ENCODE measurements at places on chromosomes 13 and 19.

GRCh38 chr13:39597838-39598237 lies 5.2 kb downstream of the LHFPL6 start:
- no peak overlapping the region for H3K27ac ChIP-seq
- no peaks in the 10 kb centered on the region for H3K36me3 ChIP-seq
- peaks cover 13% of the 10 kb centered on the region for H3K27me3 ChIP-seq
- DNase-seq = no peak
- H3K4me3 ChIP-seq = no peak overlapping the region

GRCh38 chr13:74841651-74842050 lies 640.3 kb downstream of the TBC1D4 start:
- peaks cover 6% of the 10 kb centered on the region for H3K27me3 ChIP-seq
- H3K4me1 ChIP-seq = no peaks in the 10 kb centered on the region
- no peaks in the 10 kb centered on the region for H3K36me3 ChIP-seq
- DNase-seq = no peak
- no peak overlapping the region for H3K4me3 ChIP-seq
- H3K27ac ChIP-seq = no peak overlapping the region

DNA sequence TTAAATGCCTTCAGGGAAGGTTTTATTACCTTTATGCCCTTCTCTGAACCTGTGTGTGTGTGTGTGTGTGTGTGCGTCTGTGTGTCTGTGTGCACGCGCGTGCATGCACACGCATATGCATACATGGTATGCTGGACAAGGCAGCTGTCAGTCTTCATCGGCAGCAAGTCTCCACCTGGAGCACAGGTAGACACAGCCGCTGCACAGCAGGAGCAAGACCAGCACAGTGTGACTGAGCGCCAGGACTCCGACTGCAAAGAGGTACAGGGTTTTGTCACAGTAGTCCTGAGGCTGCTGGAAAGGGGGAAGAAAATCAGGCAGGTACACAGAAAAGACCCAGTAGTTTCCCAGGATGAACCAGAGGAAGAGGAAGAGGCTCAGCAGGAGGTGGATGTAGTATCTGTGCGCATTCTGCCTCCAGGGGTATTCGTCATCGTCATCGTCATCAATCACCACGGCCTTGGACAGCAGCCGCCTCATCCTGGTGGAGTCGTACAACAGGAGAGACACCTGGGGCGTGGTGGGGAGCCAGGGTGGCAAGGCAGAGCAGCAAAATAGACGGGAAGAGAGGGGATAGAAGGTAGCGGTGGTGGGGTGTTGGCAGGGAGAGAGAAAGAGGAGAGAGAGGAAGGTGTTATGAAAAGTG lies 12.8 kb upstream of the DHRS12 start:
- peaks cover 29% of the 10 kb centered on the region for H3K4me1 ChIP-seq
- DNase-seq = no peak

- no peaks in the 10 kb centered on the region for H3K4me1 ChIP-seq
- no peaks in the 10 kb centered on the region for H3K36me3 ChIP-seq
- no peak for DNase-seq
- H3K4me3 ChIP-seq = no peak overlapping the region
- H3K27ac ChIP-seq = no peak overlapping the region
- no peaks in the 10 kb centered on the region for H3K27me3 ChIP-seq
These were observed 95.4 kb downstream of the PCDH17 start for GRCh38 chr13:57726981-57727380.

DNA sequence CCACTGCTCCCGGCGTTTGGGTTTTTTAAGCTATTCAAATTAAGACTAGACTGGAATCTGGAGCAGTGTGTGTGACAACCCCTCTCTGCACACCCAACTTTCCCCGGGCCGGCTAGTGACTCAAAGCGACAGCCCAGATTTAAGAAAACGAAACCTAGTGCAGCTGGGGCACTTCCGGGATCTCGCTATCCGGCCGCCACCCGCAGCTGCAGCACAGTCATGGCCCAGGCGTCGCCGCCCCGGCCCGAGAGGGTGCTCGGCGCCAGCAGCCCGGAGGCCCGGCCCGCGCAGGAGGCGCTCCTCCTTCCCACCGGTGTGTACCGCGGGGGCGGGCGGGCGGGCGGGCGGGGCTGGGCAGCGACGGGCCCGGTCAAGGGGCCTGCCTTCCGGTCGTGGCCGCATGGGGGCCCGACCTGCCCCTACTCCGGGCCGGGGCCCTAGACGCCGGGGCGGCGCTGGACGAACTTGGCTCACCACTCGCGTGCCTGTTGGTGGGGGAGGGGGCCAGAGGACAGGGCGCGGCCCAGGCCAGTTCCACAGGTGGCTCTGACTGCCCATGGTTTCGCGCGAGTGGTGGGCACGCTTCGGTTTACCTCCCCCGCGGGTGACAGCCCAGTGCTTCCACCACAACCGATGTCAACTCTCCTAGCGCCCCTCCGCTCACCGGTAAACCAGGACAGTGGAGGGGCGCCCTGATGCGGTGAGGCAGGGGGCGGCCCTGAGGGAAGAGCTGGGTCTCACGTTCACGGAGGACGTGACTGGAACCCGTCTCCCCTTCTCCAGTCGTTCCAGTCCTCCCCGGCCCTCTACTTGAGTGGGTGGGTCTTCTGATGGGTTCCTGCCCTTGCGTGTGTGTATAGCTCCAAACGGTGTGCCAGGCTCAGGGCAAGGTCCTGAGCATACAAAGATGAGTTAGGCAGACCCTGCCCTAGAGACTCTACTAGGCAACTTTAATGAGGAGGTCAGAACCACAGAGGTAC lies at the start of gene PHF11:
PHF11 (plus strand) TSS at position 171 of the 980 bp plus-strand sequence; CDS start at position 220, 49 bp downstream.
- H3K36me3 ChIP-seq = peaks cover 5% of the 10 kb centered on the region
- H3K4me3 ChIP-seq = peak within 1 kb of the TSS; percentile 96
- H3K4me1 ChIP-seq = peaks cover 32% of the 10 kb centered on the region
- peak within 1 kb of the TSS; percentile 67 for H3K27ac ChIP-seq

GRCh38 chr13:30051531-30052060 lies 201.2 kb upstream of the UBL3 start:
- H3K4me3 ChIP-seq = no peak overlapping the region
- no peaks in the 10 kb centered on the region for H3K36me3 ChIP-seq
- H3K4me1 ChIP-seq = peaks cover 2% of the 10 kb centered on the region
- no peak overlapping the region for H3K27ac ChIP-seq

- no peak overlapping the region for H3K4me3 ChIP-seq
- H3K4me1 ChIP-seq = peaks cover 9% of the 10 kb centered on the region
- no peaks in the 10 kb centered on the region for H3K27me3 ChIP-seq
These were observed 178.9 kb downstream of the ITGBL1 start for GRCh38 chr13:101631395-101631794.

DNA sequence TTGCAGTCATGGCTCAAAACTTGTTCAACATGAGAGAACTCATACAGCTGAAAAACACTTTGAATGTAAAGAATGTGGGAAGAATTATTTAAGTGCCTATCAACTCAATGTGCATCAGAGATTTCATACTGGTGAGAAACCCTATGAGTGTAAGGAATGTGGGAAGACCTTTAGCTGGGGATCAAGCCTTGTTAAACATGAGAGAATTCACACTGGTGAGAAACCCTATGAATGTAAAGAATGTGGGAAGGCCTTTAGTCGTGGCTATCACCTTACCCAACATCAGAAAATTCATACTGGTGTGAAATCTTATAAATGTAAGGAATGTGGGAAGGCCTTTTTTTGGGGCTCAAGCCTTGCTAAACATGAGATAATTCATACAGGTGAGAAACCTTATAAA lies 20.1 kb downstream of the ZNF283 start:
- peaks cover 37% of the 10 kb centered on the region for H3K36me3 ChIP-seq
- no peak overlapping the region for H3K4me3 ChIP-seq
- H3K4me1 ChIP-seq = no peaks in the 10 kb centered on the region
- no peak overlapping the region for H3K27ac ChIP-seq

- no peak for DNase-seq
- H3K36me3 ChIP-seq = peaks cover 12% of the 10 kb centered on the region
- no peaks in the 10 kb centered on the region for H3K27me3 ChIP-seq
These were observed 34.4 kb downstream of the MAP4K1 start for GRCh38 chr19:38583219-38583984.

- no peak overlapping the region for H3K4me3 ChIP-seq
- no peak for DNase-seq
- H3K36me3 ChIP-seq = no peaks in the 10 kb centered on the region
These were observed 2117.6 kb downstream of the PCDH9 start for GRCh38 chr13:65112531-65112941.

- H3K36me3 ChIP-seq = peaks cover 2% of the 10 kb centered on the region
- no peak overlapping the region for H3K4me3 ChIP-seq
- no peak for DNase-seq
- no peak overlapping the region for H3K27ac ChIP-seq
These were observed 142.3 kb upstream of the EDNRB start for GRCh38 chr13:78060966-78061365.

GRCh38 chr19:39848392-39848791 lies 2.2 kb upstream of the FBL start:
- H3K27ac ChIP-seq = no peak overlapping the region
- H3K4me3 ChIP-seq = no peak overlapping the region
- no peaks in the 10 kb centered on the region for H3K36me3 ChIP-seq
- peaks cover 29% of the 10 kb centered on the region for H3K4me1 ChIP-seq
- H3K27me3 ChIP-seq = peaks cover 6% of the 10 kb centered on the region
- DNase-seq = no peak

DNA sequence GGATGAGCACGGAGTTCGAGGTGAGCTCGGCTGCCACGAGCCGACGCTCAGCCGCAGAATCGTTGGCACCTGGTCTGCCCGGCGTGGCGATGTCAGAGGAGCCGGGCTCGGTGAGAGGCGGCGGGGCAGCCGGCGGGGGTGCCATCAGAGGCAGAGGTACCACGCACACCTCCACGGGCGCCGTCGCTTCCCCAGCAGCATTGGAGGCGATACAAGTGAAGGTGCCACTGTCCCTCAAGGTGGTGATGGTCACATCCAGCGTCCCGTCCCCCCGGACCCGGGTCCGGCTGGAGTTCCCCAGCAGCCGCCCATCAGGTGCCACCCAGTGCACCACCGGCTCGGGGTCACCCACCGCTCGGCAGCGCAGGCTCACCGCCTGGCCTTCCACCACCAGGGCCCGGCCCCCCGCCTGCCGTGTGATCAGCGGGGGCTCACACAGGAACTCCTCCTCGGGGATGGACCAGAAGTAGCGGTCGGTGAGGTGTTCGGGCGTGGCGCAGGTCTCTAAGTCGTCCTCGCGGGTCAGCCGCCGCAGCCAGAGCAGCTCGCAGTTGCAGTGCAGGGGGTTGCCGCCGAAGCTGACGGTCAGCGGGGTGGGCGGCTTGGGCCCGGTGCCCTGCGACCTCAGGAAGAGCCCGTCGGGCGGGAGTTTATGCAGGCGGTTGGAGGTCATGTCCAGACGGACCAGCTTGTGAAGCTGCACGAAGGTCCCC lies 6.5 kb downstream of the LRFN1 start:
- H3K36me3 ChIP-seq = peaks cover 19% of the 10 kb centered on the region
- no peak overlapping the region for H3K27ac ChIP-seq
- no peak for DNase-seq
- H3K4me1 ChIP-seq = peaks cover 7% of the 10 kb centered on the region
- H3K4me3 ChIP-seq = no peak overlapping the region
- H3K27me3 ChIP-seq = peaks cover 1% of the 10 kb centered on the region

DNA sequence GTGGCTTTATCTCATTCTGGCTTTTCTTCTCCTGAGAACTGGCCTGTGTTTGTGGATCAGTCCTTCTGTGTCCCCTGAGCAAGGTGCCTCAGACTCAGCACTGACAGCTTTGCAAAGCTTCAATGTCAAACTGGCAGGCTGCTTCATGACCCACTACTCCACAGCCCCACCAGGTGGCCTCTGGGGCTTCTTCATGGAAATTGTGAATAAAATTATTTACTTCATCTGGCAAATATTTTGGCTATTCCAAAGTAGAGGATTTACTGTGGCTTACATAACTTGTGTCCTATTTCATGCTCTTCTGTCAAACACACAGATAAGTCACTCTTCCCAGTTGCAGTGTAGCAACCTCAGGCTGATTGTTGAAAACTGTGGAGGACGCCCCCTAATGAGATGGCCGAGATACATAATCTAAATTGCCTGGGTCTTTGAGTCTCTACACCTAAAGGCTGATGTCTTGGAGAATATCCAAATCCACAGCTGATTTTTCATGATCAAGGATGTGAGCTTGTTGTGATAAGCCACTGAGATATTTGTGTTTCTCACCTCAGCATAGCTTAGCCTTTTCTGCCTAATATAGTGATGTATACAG lies 721.9 kb upstream of the SLC10A2 start:
- no peak overlapping the region for H3K27ac ChIP-seq
- H3K4me1 ChIP-seq = no peaks in the 10 kb centered on the region
- no peak for DNase-seq
- no peaks in the 10 kb centered on the region for H3K36me3 ChIP-seq
